ENCODE measurements at places on chromosomes 11 and 22. TPM values are rescaled to one million over a fixed set of nuclear protein-coding genes. Genes with fewer than 3 reads are reported as not detected.

The SOX10 gene
- total RNA-seq, result not detected

The ZNF74 gene
- 7.9 TPM for total RNA-seq

The CAPN5 gene
- total RNA-seq, result 30.0 TPM

The RPL3 gene
- 2,172 TPM for total RNA-seq

The RAC2 gene
- 6.3 TPM for total RNA-seq

The MUC6 gene
- total RNA-seq, result not detected

The KRTAP5-11 gene
- total RNA-seq, result not detected

The UPK3A gene
- total RNA-seq, result not detected

The SCGB1C1 gene
- total RNA-seq, result not detected

The PATE4 gene
- total RNA-seq, result not detected

The GAS2L1 gene
- total RNA-seq, result 16.0 TPM

All from smooth muscle cell of the pulmonary artery (primary cell).